Dermis lymphatic vessel endothelial cell (primary cell): ENCODE measurements at places on chromosomes 7 and 10. TPM values are rescaled to one million over a fixed set of nuclear protein-coding genes. Genes with fewer than 3 reads are reported as not detected.

The SVIL gene
- total RNA-seq = 84.1 and 103 TPM in 2 replicates

The TRIL gene
- total RNA-seq = 13.5 and 31.8 TPM in 2 replicates

The FAM221A gene
- total RNA-seq = 5.9 and 9.4 TPM in 2 replicates

The SEMA3C gene
- total RNA-seq = 0.09 and 2.2 TPM in 2 replicates

The CHRM2 gene
- total RNA-seq = not detected in 2 replicates

The RHOBTB1 gene
- 30.9 and 41.6 TPM in 2 replicates for total RNA-seq

The LRMDA gene
- total RNA-seq = 22.0 and 26.9 TPM in 2 replicates

The CBX3 gene
- 120 and 162 TPM in 2 replicates for total RNA-seq

The LIPK gene
- total RNA-seq = not detected in 2 replicates

The PLXDC2 gene
- 10.2 and 10.7 TPM in 2 replicates for total RNA-seq

The BTBD16 gene
- total RNA-seq = not detected in 2 replicates

The PSD gene
- total RNA-seq = 0.11 and 0.26 TPM in 2 replicates

The SLC26A3 gene
- not detected in 2 replicates for total RNA-seq

The OIT3 gene
- 0.09 and 0.11 TPM in 2 replicates for total RNA-seq

The HYAL4 gene
- 0.17 and 0.22 TPM in 2 replicates for total RNA-seq

The HMX3 gene
- total RNA-seq = not detected in 2 replicates

The MBL2 gene
- total RNA-seq = not detected in 2 replicates

The CCDC146 gene
- 1.2 and 2.1 TPM in 2 replicates for total RNA-seq

The TSPAN12 gene
- total RNA-seq = 128 and 134 TPM in 2 replicates

The GCC1 gene
- 18.6 and 22.4 TPM in 2 replicates for total RNA-seq

The SORCS3 gene
- total RNA-seq = not detected in 2 replicates

The MKLN1 gene
- total RNA-seq = 19.7 and 21.7 TPM in 2 replicates

The STAMBPL1 gene
- 0.33 and 0.34 TPM in 2 replicates for total RNA-seq

The DLD gene
- 48.0 and 56.1 TPM in 2 replicates for total RNA-seq

The GNAT3 gene
- total RNA-seq = not detected in 2 replicates

The AMPH gene
- under 0.01 TPM in 1 of 2 replicates, not detected in the other for total RNA-seq

The RNLS gene
- 0.54 and 0.60 TPM in 2 replicates for total RNA-seq

The GPRIN2 gene
- not detected in 2 replicates for total RNA-seq

The OR6B1 gene
- not detected in 2 replicates for total RNA-seq

The SCART1 gene
- total RNA-seq = 0.54 and 0.60 TPM in 2 replicates

The FOXP2 gene
- total RNA-seq = 1.5 and 4.0 TPM in 2 replicates

The RAMP3 gene
- total RNA-seq = 136 and 467 TPM in 2 replicates

The CHN2 gene
- 0.34 and 0.65 TPM in 2 replicates for total RNA-seq

The SPDYE11 gene
- total RNA-seq = not detected in 2 replicates

The GNGT1 gene
- not detected in 2 replicates for total RNA-seq

The HOXA13 gene
- not detected in 2 replicates for total RNA-seq

The CALD1 gene
- 168 and 276 TPM in 2 replicates for total RNA-seq

The RBP3 gene
- not detected in 2 replicates for total RNA-seq
